CD4-positive, alpha-beta T cell treated with Interleukin-1 beta for 1 hour (primary cell): ENCODE measurements at places on chromosomes 16 and 17.

DNA sequence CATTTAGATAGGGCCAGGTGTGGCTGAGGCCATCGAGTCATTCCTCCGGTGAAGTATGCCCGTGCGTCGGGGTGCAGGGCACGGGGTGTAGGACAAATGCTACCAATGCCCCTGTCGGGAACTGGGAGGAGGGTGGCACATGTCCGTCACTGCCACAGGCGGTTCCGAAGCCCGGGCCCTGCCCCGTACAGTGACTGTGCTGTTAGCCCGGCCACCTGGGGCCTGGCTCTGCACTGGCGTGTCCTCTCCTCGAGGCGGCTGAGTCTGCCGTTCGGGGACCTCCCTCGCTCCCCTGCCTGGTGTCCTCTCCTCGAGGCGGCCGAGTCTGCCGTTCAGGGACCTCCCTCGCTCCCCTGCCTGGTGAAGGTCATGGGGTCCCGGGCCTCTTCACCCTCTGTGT lies 7.0 kb upstream of the ZFPM1 start:
- DNase-seq, result no peak

DNA sequence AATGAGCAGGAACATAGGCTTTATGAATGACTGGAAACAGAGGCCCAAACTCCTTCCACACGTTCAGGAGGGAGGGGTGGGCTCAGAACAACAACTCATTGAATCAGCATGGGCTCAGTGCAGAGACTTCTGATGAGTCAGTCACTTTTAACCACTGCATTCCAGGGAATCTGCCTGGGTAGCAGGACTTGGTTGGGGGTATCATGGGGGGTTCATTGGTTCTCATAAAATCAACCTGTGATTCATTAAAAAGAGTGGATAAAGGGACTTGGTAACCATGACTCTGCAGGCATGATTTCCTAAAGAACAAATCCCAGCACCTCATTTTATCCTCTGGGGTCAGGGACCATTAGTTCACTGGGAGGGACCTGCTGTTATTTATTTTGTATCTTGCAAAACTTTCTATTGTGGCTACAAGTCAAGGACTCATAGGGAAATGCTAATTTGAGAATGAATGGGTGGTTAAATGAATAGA lies 13.8 kb downstream of the ITGB3 start:
- no peak for DNase-seq

GRCh38 chr17:65085397-65085796 lies 28.9 kb upstream of the GNA13 start:
- no peak for DNase-seq

- DNase-seq, result peak; percentile 40
These were observed 16.5 kb upstream of the ADGRG3 start for GRCh38 chr16:57651344-57652333.

DNA sequence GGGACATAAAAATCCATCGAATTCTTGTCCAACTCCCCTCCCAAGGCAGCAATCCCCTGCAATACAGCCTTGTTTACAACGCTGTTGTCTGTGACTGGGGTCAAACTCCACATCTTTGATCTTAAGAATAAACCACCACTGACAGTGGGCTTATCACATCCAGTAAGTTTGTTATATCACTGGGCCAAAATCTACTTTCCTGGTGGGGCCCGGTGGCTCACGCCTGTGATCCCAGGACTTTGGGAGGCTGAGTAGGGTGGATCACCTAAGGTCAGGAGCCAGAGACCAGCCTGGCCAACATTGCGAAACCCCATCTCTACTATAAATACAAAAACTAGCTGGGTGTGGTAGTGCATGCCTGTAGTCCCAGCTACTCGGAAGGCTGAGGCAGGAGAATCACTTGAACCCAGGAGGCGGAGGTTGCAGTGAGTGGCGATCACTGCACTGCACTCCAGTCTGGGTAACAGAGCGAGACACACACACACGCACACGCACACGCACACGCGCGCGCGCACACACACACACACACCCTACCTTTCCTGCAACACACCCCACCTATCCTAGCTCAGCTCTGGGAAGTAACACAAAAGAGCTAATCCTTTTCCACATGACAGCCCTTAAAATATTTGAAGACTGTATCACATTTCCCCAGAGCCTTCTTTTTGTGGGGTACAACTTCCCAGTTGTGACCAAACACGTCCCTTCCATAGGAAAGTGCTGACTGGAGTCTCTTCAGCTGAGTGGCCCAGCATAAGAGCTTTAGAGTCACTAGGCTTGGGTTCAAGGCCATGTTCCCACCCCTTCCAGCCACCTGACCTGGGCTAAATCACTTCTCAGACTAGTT lies 20.9 kb upstream of the ABCC1 start:
- no peak for DNase-seq

DNA sequence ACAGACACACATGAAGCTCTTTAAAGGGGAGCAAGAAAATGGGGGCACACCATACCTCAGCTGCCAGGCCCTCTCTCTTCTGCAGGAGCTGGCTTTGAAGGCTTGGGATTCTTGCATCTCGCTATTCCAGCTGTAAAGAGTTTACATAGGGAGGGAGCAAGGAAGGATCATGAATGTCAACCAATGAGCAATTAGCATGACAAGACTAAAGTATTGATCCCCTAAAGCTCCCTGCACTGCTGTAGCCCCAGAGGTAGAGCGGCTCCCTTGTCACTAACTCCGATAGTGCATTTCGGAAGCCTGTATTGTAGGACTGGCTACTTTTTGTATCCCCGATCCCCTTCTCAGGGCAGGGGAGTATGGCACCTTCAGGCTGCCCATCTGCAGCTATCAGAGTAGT lies 113.4 kb upstream of the PMFBP1 start:
- DNase-seq, result no peak

DNA sequence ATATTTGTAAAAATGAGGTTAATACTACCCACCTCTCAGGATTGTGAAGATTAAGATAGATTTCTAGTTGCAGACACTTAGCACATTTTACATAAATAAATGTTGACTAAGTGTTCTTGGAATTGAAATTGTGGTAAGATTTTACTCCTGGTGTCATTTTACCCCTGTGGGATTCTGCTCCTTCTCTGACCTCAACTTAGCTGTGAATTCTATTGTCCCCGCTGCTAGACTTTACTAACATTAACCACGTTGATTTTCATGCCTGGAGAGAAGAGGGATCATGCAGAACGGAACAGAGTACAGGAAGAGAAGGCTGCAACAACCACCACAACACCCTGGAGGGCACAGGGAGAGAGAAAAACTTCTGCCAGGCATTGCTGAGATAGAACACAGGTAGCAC lies 2.1 kb upstream of the TOM1L1 start:
- no peak for DNase-seq

GRCh38 chr17:40345994-40346764 lies 18.4 kb downstream of the GJD3 start:
- no peak for DNase-seq

- DNase-seq, result peak; percentile 30
These were observed 7.6 kb downstream of the CYTH1 start for GRCh38 chr17:78774453-78774852.

DNA sequence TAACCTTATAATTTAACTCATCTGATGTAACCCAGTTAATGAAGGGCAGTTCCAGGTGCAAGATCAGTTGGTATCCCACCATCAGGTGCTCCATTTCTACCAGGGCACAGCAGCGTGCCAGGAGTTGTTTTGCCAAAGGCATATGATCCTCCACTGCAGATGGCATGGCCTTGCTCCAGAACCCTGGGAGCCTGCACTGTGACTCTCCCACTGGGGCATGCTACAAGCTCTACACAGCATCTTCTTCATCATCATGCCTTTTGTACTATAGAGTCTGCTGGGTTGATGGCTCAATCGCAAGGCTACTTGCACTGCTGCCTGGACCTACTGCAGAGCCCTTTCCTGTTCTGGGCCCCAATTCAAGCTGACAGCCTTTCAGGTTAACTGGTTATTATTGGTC lies 11.3 kb upstream of the MAPT start:
- no peak for DNase-seq

GRCh38 chr17:73551759-73552158 lies 92.5 kb downstream of the SDK2 start:
- no peak for DNase-seq

DNA sequence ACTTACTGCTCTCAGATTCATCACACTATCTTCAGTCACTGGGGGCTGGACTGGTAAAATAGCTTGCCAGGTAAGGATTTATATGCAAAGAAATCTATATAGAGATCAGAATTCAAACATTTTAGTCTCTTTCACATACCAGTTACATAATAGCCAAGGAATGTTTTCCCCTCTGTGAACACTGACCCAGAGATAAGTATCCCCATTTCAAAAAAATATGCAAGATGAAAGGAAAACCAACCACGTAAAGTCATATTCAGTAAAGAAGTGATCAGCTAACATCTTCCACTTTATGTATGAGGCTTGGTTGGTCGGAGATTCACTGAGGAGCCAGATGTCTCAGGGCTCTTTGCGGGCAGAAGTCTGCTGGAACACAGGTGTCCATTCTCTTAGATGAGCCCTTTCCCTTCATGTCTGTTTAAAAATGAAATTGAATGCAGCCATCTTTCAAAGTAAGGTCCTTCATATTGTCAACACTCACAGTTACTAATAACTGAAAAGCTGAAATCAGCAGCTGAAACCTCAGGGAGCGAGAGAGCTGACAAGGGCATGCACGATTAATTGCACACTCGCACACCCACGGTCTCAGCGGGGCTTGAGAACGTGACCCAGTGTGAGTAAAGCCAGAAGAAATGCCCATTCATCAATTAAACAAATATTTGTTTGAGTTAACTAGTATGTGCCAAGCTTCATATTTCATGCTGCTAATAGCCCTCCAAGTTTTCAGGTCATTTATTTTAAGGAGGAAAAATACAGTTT lies 161.2 kb downstream of the MRTFB start:
- DNase-seq, result no peak

DNA sequence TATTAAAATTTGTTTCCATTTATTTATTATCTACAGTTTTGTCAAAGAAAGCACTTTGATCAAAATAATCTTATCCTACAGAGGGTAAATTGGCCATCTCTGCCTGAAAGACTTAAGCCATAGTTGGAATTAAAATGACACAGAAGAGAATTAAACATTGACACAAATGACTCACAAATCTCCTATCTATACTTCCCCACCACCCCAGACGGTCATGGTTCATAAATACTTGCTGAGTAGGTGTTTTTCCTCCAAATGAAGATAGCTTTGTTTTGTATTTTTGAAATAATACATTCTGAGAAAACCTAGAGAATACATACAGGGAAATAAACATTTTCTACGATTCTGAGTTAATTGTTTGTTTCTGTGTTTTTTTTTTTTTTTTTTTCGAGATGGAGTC lies 142.8 kb downstream of the MAP2K6 start:
- DNase-seq, result no peak

DNA sequence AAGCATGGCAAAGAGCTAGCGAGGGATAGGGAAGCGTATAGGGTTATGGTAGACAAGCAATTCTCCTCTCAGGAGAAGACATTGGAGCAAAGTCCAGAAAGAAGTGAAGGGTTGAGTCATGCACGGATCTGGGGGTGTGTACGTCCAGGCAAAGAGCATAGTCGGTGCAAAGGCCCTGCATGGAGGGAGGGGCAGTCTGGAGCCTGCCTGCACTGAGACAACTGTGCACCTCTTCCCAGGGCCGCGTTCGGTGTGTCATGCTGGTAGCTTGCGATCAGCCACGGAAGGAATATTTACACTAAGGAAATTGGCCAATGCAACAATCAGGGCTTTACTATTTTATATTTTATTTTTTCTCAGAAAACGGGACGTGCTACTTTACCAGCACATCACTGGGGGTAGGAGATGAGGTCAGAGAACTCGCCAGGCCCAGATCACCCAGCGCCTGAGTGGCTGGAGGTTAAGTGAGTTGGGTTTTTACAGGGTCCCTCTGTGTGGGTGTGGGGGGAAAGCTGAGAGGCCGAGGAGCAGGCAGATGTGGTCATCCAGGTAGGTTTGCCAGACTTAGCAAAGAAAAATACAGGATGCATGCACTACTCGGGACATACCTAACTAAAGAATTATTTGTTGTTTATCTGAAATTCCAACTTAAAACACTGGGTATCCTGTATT lies 6.7 kb upstream of the B9D1 start:
- DNase-seq, result no peak

DNA sequence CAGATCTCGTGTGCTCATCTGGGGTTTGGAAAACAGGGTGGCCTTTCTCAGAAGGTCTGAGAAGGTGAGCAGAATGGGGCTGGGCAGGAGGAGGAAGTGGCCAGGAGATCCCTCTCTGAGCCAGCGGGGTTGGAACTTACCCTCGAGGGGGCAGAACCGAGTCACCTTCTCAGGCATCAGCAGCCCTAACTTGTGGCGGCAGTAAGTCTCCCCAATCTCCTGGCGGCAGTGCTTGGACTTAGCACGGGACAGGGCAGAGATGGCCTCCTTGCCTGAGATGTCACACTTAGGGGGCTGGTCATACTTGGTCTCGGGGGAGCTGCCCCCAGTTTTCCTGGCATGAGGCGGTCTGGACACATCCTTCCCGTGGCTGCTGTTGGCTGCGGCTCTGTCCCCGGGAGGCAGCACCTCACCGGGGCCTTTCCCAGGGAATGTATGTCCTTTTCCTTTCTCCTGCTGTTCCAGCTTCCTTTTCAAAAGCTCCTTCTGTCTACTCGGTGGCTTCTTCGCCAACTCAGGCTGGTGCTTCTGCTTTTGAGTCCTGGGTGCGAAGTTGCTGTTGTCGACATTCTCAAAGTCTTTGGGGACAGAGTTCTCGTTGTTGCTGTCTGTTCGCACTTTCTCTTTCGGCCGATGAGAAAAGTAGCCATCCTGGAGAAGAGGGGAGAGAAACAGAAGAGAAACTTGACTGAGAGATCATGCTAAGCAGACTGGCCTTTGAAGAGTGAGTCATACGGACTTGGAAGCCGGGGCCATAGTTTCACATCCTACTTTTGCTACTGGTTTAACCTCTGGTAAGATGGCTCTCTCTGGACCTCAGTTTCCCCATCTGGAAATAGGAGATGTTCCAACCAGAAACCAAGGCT lies 211.7 kb downstream of the XYLT1 start:
- DNase-seq, result peak; percentile 39

DNA sequence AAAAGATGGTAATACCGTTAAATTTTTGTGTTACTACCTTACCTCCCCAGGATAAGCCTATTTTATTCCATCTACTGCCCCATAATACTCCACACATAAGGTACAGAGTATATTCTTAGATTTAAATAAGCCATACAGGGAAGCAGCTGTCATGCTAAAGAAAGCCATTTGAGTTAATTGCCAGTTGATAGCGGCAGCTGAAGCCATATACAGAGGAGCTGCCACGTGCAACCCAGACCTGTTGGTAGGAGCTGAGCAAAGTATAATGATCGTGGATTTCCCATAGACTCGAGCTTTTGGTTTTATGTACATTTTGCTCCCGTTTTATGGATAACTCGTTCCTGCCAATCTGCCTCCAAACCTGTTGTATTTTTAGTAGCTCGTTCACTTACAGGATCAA lies 12.0 kb downstream of the CPSF4L start:
- no peak for DNase-seq

DNA sequence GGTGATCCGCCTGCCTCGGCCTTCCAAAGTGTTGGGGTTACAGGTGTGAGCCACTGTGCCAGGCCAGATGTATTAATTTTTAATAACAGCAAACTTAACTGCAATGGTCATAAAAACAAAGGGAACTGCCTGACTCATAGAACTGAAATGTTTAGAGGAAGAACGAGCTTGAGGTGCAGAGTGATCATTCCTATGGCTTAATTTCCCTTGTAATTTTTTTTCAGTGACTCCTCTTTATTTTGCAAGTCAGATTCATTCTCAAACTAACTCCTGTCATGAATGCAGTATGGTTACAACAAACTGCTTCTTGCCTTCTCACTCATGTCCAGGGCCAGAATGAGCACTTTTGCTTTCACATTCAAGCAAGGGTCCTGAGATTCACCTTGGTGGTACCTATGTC lies 231.3 kb downstream of the HAPSTR1 start:
- DNase-seq, result no peak

GRCh38 chr16:88651989-88652761 lies 1.3 kb upstream of the CYBA start:
- DNase-seq, result no peak

GRCh38 chr17:34241062-34241461 lies 14.0 kb upstream of the CCL2 start:
- DNase-seq, result no peak
